ENCODE measurements at places on chromosomes 2 and 18.

GRCh38 chr18:34624551-34624950 is 85.5 kb upstream of the DTNA start:
- no peak for DNase-seq

DNA sequence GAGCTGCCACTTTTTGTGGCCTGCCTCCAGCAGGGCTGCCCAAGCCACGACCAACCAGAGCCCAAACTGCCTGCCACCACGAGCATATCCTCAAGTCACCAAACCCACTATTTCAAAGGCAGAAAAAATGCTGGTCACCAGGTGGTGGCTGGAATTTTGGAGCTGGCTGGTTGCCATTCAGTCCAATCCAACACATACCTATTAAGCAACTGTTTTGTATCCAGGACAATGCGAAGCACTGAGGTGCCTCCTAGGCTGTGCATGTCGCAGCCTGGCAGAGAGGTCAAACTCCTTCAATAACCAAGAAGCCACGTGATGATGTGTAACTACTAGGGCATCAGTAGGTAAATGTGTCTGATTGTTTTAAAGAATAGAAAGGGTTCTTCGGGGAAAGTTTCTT is 108.3 kb upstream of the PPP1CB start:
- no peak for DNase-seq

- DNase-seq: no peak
These were observed 52.3 kb downstream of the MFSD6 start for GRCh38 chr2:190460487-190460886.

DNA sequence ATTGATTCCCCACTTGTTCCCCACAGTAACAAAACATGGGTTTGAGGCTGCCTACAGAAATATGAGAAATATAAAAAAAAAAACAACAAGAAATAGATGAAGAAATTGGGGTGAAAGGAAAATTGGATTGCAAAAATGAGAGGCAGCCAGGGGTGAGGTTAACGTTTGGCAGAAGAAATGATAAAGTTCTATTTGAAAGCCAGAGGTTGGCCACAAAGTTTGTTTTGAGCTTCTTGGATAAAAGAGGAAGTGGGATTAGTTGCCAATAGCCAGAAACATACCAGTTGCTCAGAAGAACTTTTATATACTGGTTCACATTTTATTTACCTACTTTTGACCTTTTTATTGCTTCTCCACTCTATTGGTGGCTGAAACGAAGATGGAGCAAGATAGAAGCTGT is 67.5 kb downstream of the FASTKD2 start:
- DNase-seq: peak; percentile 5

DNA sequence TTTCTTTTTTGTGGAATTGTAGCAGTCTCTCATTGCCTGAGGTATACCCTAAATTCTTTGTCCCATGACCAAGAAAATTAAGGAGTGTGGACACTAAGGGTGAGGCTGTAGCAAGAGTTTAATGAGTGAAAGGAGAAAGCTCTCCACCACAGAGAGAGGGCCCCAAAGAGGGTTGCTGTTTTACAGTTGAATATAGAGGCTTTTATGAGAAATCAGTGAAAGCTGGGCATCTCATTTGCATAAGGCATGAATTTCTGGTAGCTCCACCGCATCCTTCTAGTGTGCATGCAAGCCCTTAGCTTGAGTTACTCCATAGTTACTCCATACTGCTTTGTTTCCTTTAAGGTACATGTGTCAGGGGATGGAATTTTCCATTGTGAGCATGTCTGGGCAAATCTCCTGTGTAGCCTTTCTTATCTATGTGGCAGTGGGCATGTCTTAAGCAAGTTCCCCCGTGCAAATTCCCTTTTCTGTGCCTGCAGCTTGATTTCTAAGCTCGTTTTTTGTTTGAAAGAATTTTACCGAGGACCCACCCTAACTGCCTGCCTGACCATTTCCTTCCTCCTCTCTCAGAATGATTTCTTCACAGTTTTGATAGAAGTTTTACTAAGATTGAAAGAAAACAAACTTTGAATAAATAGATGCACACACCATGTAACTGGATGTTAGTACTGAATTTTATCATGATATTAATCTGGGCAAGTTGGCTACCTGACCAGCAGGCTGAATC is 218.9 kb downstream of the PARD3B start:
- no peak for DNase-seq

GRCh38 chr2:55152475-55153412 is 79.3 kb downstream of the CLHC1 start:
- DNase-seq: no peak

DNA sequence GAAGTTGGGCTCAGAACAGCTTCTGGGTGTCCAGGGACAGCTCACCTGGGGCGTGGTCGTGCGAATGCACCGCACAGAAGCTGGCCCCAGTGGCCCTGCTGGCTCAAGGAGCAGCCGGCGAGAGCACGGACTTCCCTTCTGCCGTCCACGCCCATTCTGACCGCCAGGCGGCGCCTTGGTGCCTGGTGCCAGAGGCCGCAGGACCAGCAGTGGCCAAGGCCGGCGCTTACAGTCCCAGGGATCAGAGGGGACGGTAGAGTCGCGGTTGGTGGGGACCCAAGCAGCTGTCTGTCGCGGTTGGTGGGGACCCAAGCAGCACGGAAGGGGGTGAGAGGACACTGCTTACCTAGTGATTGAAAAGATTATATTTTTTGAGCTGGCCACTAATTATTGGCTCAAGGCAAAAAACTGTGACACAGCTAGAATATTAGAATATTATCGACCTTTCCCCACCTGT is 25.7 kb downstream of the NPPC start:
- DNase-seq: peak; percentile 60

DNA sequence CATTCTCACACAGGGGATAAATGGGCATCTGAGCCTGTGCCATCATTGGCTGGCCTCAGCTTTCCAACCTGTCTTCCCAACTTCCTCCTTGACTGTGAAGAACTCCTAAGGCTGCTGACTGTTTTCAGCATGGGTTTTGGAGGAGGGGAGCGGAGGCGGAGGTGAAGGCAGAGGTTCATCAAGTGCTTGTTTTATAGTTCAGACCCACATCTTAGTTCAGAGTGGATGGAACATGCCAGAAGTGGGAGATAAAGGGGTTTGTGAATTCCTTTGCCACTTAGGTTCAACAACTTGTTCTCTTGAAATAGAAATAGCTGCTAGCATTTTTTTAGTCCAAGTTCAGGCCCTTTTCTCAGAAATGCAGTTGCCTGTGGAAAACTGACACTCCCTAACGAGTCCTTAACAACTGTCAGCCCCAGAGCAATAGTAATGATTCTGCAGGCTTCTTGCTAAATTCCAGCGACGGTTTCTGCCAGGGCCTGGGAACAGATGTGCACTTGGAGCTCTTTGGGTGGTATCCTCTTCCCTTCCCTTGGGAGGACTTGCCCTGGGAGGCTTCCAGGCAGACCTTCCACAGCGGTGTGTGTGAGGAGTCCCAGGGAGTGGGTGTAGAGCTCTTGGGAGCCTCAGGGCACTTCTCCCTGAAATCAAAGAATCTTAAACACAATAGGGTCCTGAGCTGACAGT is 30.1 kb upstream of the ITGA6 start:
- DNase-seq: no peak

DNA sequence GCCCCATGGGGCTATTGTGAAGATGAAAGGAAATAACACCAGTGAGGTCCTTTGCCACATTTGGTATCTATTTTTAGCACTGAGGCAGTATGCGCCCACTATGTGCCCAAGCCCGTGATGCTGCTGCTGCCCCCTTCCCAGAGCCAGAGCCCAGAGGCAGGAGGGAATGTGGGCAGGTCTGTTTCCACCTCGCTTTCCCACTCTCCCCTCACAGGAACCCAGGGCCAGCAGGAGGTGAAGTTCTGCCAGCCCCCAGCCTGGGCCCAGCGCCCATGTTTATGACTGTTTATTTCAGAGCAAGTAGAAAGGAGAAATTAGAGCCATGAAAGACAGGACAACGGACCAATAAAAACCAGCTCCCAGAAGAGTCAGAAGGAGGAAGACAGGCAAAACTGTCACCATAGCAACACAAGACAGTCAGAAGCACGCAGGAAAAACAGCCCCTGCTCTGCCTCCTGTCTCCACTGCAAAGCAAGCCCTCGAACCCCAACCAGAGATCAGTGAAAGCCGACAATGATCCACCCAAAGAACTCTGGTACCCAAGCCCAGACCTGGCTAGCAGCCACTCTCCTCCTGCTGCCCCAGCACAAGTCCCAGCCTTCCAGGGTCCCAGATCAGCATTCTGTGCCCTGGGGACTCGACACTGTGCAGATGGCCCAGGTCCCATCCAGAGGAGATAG is 1.4 kb downstream of the CYRIA start:
- peak; percentile 86 for DNase-seq

- DNase-seq: no peak
These were observed 49.7 kb downstream of the TGFA start for GRCh38 chr2:70503896-70504295.

GRCh38 chr2:99285526-99285925 is 15.5 kb downstream of the LYG1 start:
- DNase-seq: no peak

GRCh38 chr2:39179974-39180960 is 59.4 kb upstream of the SOS1 start:
- DNase-seq: no peak

DNA sequence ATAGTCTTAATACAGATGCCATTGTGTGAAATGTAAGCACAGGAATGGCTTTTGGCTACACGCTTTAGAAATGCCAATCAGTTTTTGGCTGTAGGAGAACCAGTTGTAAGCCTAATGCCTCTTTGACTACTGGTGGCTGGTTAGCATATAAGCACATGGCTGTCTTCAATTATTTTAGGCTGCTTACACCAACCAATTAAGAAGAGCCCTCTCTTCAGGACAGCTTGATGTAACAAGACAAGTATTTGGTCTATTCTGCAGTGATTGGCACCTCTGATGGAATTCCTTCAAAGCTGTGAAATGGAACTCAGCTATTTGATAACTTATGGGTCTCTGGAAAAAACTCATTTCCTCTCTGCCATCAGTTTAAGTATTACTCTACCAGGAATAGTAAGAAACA is 680.1 kb upstream of the FSHR start:
- DNase-seq: no peak

- no peak for DNase-seq
These were observed 53.7 kb downstream of the EMX1 start for GRCh38 chr2:72971036-72971435.

DNA sequence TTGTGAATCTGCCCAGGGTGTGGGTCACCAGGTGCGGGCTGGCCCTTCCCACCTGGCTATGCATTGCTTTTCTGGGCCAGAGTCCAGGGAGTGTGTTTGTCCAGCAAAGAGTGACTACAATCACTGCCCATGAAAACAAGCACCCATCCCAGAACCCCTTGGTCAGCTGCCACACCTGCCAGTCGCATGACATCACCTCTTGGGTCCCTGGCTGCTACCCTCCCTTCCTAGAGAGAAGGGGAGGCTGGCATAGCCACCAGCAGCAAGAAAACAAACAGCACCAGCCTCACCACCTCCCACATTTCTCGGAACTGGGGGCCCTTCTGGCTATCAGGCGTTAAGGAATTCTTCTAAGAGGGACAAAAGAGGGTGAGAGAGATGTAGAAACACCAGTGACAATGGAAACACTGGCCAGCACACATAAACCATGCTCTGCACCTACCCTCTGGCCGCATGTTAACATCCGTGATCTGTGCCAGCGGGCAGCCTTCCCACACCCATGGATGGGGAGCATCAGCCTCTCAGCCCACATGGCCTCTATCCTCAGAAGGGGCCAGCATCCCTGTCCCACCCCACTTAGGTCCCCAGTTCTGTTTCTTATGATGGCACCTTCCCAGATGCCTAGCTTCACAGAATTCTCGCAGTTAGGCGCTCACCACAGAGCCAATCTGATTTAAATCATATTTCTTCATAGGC is 109.7 kb upstream of the GLI2 start:
- no peak for DNase-seq

DNA sequence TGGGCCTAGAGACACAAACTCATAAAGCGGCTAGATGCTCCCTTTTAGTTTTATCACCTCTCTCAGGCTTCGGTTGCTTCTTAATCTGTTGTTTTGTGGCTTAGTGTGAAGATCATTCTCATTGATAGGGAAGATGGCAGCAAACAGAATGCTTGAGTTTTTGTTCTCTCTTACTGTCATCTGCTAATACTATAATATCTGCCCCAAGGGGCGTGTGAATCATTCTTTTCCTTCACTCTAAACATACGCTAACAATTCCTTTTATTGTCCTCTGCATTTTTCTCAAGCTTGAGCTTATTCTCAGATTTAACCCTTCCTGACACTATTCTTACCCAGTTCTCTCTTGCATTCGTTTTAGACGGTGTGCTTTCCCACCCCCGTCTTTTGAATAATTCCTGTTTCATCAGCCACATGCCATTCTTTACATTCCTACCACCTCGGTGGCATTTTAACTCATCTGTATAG is 323.9 kb upstream of the NRP2 start:
- no peak for DNase-seq

- no peak for DNase-seq
These were observed 81.1 kb upstream of the CD302 start for GRCh38 chr2:159879051-159879604.

- no peak for DNase-seq
These were observed 2.0 kb downstream of the SP9 start for GRCh38 chr2:174336501-174337336.

GRCh38 chr2:12114816-12115215 is 368.4 kb downstream of the LPIN1 start:
- DNase-seq: no peak

GRCh38 chr2:63435070-63435469 is 153.2 kb downstream of the WDPCP start:
- DNase-seq: no peak

- DNase-seq: peak; percentile 50
These were observed 15.6 kb downstream of the ODC1 start for GRCh38 chr2:10432311-10433181.

DNA sequence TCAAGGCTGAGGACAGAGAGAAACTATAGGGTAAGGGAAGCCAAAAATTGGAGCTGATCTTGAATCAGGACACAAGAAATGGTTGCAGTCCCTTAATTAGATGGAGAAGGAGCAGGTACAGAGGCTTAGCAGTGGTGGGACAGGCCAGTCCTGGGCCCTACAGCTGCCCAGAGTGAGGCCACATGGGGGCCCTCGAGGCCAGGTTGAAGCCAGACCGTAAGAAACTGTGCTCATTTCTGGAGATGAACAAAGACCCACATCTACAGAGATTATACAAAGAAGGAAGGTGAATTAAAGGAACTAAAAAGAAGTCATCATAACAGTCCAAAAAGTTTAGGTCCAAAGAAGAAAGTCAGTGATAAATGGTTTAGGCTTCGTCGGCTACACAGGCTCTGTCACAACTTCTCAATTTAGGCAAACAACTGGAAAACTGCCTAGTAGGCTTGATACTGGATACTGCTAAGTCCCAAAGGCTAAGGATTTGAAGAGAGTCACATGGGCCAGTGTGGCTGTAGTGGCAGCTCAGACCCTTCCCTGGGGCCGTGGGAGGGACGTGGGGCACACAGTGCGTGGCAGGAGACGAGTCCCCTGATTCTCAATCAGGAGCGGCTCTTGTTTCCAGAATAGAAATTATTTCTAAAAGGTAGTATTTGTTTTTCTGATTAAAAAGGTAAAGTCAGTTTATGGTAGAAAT is 50.4 kb upstream of the CNGA3 start:
- no peak for DNase-seq
